Fibroblast of skin of back (primary cell): ENCODE measurements at places on chromosomes 3 and 15.

GRCh38 chr3:64673159-64673715, 14.6 kb downstream of the ADAMTS9 start:
- no peak for DNase-seq

DNA sequence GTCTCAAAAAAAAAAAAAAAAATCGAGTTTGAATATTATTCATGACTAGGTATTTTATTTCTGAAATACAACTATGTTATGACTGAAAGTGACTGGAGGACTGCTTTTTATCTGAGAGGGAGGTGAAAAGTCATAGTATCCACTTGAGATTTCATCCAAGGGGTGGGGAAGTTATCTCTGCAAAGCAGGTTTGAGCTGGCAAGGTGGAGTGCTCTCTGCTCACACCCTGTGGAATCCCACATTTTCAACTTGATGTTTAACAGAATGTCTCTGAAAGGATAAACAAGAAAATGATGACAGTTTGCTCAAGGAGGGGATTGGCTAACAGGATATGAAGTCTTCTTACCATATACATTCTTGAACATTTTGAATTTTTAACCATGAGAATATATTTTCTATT, 27.3 kb upstream of the SEC62 start:
- no peak for DNase-seq

GRCh38 chr15:73986055-73986775, 5.9 kb downstream of the STOML1 start:
- no peak for DNase-seq

DNA sequence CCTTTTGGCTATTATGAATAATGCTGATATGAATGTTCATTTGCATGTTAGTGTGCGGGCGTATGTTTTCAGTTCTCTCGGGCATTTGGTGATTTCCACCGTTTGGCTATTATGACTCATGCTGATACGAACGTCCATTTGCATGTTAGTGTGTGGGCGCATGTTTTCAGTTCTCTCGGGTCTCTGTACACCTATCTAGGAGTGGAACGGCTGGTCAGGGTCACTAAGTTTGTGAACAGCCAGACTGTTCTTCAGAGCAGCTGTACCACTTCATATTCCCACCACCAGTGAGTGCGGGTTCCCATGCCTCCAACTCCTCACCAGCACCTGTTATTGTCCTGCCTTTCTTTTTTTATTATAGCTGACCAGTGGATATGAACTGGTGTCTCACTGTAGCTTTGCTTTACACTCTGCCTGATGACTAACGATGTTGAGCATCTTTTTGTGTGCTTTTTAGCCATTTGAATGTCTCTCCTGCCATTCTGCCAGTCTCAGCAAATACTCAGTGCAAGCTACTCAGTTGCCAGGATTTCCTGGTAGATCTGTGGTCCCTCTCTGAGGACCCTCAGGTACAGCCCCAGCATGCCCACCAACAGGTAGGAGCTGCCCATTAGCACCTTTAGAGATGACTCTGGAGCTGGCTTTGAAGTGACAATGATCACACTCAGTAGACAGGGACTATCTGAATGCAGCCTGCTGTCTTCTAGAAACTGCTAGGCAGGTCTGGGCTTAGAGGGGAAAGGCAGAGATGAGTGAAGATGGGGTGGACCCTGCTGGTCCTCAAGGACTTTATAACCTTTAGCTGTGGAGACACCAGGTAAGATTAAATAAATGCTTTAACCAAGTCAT, 141.1 kb downstream of the XXYLT1 start:
- no peak for DNase-seq

GRCh38 chr15:98649472-98650416, 1.4 kb downstream of the IGF1R start:
- DNase-seq, result peak; percentile 31

- no peak for DNase-seq
Observed at GRCh38 chr3:55647670-55648069, 160.6 kb upstream of the WNT5A start.

DNA sequence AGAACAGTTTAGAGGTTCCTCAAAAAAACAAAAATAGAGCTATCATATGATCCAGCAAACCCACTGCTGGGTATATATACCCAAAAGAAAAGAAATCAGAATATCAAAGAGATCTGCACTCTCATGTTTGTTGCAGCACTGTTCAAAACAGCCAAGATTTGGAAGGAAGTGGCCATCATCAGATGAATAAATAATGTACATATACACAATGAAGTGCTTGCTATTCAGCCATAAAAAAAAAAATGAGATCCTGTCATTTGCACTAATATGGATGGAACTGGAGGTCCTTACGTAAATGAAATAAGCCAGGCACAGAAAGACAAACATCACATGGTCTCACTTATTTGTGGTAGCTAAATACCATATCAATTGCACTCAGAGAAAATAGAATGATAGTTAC, 58.4 kb downstream of the SCAPER start:
- no peak for DNase-seq

DNA sequence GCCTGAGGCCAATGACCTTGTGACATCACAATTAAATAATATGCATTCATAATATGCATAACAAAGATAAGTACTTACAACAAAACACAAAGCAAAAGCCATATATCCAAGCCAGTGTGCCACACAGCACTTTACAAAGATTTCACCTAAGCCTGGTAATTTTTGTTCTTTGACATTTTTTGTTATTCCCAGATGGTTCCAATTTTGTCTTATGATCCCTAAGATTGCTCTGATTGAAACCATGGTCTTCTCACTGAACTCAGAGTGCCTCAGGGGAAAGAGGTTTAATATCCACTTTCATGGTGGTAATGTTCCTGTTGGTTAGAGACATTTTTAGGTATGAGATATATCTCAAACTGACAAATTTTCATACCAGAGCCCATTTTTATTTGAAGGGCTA, 29.1 kb downstream of the RETNLB start:
- DNase-seq, result no peak

- DNase-seq, result no peak
Observed at GRCh38 chr3:50245831-50246516, 10.0 kb downstream of the GNAI2 start.
